ENCODE measurements at places on chromosomes 3 and 15.

DNA sequence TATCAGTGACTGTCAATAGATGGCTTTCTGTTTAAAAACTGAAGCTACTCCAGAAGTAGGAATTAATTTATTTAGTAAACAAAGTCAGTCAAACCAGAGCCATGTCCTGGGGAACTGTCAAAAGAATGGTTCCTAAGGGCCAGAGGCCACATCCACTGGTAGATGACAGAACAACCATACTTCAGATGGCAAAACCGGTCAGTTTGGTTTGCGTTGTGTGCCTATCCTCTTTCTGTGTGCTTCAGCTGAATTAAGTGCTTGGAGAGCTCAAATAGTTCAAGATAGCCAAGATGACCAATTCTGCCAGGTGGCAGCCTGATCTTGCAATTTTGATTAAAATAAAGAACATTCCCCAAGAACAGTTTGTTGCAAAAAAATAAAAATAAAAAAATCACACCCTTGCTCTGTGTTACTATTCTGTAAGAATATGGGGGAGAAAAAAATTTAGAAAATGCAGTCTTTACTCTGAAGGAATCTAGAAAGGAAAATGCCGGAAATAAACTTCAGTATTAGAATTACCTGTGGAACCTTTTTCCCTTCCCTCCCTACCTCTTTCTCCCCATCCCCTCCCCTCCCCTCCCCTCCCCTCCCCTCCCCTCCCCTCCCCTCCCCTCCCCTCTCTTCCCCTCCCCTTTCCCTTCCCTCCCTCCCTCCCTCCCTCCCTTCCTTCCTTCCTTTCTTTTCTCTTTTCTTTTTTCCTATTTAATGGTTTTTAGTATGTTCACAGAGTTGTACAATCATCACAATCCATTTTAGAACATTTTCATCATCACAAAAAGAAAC lies 2.5 kb downstream of the MAP3K13 start:
- no peak for DNase-seq

DNA sequence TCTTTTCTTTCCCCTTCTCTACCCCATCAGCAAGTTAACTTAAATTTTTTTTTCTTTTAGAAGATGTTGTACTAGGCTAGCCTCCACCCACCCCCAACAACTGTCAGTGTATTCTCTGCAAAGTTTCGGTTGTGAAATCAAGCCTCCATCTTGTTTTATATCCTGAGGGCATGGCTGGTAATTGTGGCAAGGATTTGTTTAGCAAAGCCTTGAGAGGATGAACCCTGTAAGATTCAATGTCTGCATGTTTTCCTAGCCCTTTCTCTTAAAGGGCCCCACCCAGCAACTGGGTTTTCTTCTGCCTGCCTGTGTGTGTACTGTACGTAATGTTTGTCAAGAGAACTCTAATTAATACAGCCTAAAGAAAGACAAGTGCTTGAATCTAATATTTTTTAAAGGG lies 475.3 kb downstream of the FHIT start:
- DNase-seq: no peak

GRCh38 chr3:124560666-124561215 lies 169.5 kb upstream of the UMPS start:
- no peak for DNase-seq

DNA sequence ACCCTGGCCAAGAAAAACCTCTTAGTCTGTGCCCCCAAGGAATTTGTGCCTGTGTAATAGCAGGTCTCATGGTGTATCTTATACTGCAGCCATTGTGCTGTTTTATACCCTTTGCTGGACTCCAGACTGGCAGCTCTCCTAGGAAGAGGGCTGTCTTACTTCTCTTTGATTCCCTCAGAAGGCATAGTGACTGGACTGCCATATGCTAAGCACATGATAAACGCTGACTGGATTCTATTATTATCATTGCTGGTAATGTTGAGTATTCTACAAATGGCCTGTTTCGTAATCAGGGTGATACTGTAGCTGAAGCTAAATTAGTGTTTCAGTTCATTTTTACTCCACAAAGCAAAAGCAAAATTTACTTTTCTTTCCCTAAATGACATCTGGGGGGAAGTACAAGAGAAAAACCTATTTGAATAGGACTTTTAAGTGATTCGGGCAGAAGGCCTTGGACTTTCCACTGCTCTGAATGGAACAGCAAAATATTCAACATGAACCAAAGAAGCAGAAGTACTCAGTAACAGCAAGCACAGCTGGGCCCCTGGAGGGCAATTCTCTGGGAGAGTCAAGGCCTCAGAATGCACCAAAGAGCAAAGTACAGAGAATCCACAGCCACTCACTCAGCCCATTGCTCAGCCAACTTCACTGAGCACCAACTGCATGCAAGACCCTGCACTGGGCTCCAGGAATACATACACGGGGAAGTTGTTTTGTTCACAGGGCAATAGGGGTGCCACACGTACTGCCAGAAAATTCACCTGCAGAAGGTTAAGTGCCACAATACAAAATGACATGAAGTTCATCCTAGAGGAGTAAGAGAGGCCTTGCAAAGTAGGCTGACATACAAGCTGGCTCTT lies 7.9 kb upstream of the BCL2A1 start:
- DNase-seq: no peak

All from HS-27A (cell line).